ENCODE measurements at places on chromosomes 6 and 20. TPM values are rescaled to one million over a fixed set of nuclear protein-coding genes. Genes with fewer than 3 reads are reported as not detected.

DNA sequence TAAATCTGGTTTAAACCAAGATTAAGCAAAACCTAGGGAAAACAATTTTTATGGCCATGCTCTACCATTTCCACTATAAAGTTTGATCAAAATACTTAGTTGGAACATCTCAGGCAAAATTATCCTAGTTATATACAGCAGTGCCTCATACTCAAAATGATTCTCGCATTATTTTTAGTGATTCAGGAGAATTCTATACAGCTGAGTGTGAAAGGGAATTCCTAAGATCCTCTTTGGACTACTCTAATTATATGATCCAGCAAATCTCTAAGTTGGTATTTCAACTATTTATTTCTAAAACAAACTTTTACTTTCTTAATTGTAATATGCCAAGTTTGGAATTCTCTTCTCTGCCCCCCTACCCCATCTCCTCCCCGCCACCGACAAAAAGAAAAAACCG lies 8.6 kb downstream of the DTNBP1 start:
- H3K27ac ChIP-seq = no peak overlapping the region
- no peak overlapping the region for H3K4me3 ChIP-seq
- DNase-seq = no peak
- H3K4me1 ChIP-seq = no peaks in the 10 kb centered on the region
- no peaks in the 10 kb centered on the region for H3K36me3 ChIP-seq
- H3K27me3 ChIP-seq = no peaks in the 10 kb centered on the region

The SNAI1 gene
- total RNA-seq = 3.8 TPM

The LRRC73 gene
- 0.22 TPM for total RNA-seq

The KCNK5 gene
- total RNA-seq = 1.5 TPM

GRCh38 chr6:129429956-129430355 lies 280.0 kb downstream of the ARHGAP18 start:
- H3K4me3 ChIP-seq = no peak overlapping the region
- no peak overlapping the region for H3K27ac ChIP-seq
- DNase-seq = no peak

DNA sequence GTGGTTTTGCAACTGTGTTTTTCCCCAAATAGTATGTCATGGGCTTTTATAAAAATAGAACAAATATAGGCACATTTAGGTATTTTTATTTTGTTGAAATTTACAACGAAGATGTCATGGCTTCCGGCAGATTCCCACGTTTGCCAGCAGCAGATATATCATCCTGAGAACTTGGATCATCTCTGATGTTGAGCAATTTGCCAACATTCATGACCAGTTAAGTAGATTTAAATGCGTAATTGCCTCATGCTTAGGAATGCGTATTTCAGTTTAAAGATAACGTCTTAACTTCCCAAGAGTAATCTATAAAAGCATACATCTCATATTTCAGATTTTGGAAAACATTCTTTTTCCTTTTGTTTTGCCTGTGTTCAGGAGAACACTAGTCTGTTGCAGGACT lies 457.8 kb downstream of the QKI start:
- no peak overlapping the region for H3K27ac ChIP-seq
- H3K36me3 ChIP-seq = no peaks in the 10 kb centered on the region
- H3K4me3 ChIP-seq = no peak overlapping the region
- no peaks in the 10 kb centered on the region for H3K27me3 ChIP-seq

DNA sequence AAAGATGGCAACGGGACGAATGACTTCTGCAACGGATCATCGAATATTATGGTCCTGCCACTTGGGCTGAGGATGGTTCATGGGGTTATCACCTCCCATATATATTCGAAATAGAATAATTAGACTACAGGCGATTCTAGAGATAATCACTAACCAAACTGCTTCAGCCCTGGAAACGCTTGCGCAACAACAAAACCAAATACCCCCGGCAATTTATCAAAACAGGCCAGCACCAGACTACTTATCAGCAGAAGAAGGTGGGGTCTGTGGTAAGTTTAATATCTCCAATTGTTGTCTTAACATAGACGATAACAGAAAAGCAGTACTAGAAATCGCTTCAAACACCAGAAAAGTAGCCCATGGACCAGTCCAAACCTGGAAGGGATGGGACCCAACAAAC lies 31.0 kb upstream of the ULBP3 start:
- H3K27me3 ChIP-seq = peaks cover 2% of the 10 kb centered on the region
- no peak overlapping the region for H3K27ac ChIP-seq
- no peak for DNase-seq
- H3K36me3 ChIP-seq = no peaks in the 10 kb centered on the region
- H3K4me1 ChIP-seq = no peaks in the 10 kb centered on the region

GRCh38 chr20:57231161-57231560 lies 35.3 kb downstream of the BMP7 start:
- H3K4me1 ChIP-seq = no peaks in the 10 kb centered on the region
- peaks cover 60% of the 10 kb centered on the region for H3K27me3 ChIP-seq
- no peak overlapping the region for H3K27ac ChIP-seq
- DNase-seq = no peak

All from muscle of leg (tissue), 16 donors.